ENCODE measurements at places on chromosomes 12 and 14.

- DNase-seq: no peak
These were observed 4.8 kb upstream of the NINJ2 start for GRCh38 chr12:668090-668481.

DNA sequence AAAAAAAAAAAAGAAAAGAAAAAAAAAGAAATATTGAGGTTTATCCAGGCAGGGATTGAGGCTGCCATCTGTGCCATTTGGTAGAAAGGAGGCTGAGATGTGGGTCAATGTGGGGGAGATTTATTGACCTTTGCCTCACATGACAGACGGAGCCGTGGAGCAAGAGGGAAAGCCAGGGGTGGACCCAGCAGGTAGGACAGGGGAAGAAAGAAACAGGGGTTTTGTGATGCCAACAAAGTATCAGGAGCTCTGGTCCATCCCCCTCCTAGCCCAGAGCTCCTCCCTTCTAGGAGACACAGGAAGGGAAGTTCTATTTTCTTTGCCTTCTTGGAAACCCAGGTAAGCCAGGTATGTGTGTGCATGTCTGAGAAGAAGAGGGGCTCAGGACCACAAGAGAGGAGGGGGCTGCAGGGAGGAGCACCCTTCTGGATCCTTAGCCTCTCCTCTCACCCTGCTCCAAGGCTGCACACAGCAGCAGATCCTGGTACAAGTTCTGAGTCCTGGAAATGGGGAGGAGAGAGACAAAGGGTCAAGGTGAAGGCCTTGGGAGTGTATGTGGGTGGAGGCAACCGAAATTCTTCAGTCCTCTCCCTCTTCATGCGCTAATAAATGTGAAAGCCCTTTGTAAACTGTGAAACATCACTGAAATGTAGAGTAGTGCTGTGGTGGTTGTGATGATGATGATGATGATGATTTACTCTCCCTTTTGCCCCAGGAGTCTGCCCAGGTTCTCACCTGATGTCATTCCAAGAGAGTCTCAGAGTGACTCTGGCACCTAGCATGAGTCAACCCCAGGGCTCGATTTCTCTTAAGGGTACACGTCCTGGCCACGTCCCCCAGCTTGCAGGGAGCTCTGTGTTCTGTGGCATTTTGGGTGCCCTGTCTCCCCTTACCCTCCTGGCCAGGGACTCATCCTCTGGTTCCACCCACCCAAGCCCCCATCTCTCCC lies 26.3 kb downstream of the ZFP36L1 start:
- no peak for DNase-seq

GRCh38 chr14:36935976-36936678 lies 236.3 kb downstream of the SLC25A21 start:
- DNase-seq: no peak

GRCh38 chr14:104680806-104681688 lies 8.4 kb upstream of the INF2 start:
- DNase-seq: no peak

- no peak for DNase-seq
These were observed 5.9 kb upstream of the CCDC91 start for GRCh38 chr12:28184375-28184774.

GRCh38 chr12:128155571-128155970 lies 111.4 kb upstream of the TMEM132C start:
- no peak for DNase-seq
